ENCODE measurements at places on chromosomes 6 and 20.

DNA sequence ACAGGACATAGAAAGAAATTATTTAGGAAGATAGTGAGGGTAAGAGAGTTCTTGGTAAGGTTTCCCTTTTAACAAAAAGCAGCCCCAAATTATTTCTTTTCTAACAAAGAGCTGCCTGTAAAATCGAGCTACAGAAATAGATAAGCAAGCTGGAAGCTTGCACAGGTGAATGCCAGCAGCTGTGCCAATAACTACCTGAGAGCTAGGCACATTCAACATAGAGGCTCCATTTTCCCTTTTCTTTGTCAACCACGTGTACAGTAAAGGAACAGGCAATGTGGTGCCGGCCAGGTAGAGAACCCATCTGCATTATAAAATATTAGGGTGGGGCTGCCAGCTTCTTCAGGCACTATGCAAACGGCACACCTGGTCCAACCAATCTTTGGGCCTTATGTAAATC is 341.6 kb upstream of the JAG1 start:
- no peak for DNase-seq

DNA sequence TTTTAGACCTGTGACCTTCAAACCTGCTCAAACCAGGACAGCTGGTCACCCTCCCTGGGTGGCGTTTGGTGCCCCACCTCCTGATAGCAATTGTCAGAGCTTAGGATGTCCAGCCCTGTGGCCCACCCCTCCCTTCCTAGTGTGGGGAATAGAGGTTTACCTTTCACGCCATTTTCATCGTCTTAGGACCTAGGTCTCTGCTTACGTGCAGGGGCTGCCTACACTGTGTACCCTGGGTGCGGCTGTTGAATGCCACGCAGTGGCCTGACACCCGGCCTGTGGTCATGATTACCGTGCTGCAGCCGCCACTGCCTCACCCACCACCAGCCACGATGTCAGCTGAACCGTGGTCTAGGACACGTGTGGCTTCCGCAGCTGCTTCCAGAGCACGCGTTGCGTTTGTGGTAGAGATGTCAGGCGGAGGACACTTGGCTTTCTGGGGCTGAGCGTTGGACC is 157.3 kb downstream of the DTNBP1 start:
- no peak for DNase-seq

DNA sequence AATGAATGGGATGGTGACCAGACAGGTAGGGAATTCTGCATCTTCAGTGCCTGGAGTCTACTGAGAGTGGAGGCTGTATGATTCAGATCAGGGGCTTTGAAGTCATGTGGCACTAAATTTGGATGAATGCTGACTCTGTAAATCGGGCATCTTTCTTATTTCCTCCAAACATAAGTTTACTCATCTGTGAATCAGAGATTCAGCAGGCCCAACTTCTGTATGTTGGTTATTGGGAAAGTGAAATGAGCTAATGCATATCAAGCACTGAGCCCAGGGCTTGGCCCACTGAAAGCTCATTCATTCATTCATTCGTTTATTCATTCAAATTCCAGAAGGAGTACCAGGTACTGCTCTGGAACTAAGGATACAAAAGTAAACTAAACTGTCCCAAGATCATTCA is 192.3 kb upstream of the RIN2 start:
- no peak for DNase-seq

DNA sequence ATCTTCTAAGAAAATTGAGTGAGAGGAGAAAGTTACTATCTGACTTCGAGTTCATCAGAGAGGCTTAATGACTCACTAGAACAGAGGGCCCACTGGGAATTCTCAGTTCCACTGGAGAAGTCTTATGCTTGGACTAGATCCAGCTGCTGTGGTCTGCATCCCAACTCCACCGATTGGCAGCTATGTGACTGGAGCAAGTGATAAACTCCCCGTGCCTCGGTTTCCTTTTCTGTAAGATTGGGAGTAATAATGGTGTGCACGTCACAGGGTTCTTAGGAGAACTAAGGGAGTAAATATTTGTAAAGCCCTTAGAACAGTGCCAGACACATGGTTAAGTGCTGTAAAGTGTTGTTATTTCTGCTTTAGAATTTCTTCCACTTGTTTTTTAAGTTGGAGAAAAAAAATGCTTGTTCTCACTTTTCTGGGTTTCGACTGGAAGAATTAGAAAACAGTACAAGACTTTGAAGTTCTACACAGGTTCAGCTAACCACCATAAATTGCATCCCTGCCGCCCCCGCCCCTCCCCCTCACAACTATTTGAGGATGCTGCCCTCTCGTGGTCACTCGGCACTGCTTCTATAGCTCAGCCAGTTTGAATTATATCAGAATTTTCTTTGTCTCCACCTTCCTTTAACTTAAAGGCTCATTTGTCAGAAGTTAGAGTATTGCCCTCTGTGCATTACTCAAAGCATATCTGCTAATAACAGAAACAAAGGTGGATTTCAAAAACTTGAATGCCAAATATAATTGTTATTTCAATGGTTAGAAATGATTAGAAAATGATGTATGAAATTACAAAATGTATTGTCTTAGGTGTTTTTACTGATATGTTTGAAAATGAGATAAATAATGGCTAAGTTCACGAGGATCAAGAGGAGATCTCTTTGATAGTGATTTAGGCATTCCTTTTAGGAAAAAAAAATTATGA is 95.0 kb upstream of the IFNGR1 start:
- DNase-seq, result peak; percentile 37

GRCh38 chr20:48604936-48605335 is 222.9 kb downstream of the PREX1 start:
- no peak for DNase-seq

- no peak for DNase-seq
These were observed 5.9 kb downstream of the TEAD3 start for GRCh38 chr6:35490821-35491557.

DNA sequence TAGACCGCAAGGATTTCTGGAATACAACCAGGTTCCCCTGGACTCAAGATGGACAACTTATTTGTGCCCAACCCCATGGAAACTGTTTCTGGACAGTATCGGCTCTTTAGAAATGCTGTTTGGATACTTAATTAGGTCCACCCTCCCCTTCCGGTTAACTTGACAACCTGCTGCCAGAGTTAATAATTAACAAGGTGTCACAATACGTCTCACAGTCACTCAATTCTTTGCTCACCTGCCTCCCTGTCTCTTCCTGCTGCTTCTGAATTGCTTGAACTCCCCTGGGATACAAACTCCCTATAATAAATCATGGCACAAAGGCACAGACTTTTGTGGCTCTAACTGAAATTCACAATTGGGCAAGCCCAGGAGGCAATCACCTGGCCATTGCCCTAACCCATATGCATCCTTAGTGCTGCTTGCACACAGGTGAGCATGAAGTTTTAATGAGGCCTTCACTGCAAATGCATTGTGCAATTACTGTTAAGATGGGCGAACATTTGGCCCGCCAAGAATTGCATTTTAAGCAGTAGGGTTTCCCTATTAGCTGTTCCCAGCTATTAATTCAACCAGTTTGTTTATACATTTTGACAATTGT is 504.4 kb upstream of the NOX3 start:
- peak; percentile 13 for DNase-seq

GRCh38 chr6:55954436-55954835 is 79.0 kb upstream of the BMP5 start:
- DNase-seq, result no peak

DNA sequence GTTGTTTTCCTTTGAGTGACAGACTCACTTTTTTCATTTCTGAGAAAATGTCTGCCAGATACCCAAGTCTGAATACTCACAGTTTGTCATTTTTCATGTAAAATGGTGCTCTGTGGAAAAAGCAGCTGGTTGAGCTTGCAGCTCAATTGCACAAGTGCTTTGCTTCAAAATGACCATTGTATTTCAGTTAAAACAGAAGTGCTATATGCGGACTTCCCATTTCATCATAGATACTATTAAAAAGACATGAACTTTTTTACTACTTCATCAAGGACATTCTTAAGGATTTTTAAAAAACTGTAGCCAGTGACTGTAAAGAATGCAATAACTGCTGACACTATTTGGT is 61.5 kb downstream of the KCNS1 start:
- no peak for DNase-seq

DNA sequence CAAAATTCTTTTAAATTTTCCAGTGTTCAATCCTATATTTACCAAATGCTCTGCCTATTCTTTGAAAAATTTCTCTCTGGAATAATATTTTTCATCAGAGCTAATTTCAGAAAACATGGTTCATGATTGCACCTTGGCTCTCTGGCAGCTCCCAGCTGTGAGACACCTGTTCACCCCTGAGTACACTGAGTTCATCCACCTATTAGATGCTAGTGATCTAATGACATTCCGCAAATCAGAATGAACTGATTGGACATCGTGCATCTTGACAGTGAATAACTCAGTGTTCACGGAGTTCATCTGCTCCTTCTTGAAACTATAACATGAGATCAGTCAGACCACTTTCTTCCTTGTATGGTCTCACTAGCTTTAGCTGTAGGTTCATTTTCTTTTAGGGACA is 3.9 kb upstream of the SHPRH start:
- no peak for DNase-seq

DNA sequence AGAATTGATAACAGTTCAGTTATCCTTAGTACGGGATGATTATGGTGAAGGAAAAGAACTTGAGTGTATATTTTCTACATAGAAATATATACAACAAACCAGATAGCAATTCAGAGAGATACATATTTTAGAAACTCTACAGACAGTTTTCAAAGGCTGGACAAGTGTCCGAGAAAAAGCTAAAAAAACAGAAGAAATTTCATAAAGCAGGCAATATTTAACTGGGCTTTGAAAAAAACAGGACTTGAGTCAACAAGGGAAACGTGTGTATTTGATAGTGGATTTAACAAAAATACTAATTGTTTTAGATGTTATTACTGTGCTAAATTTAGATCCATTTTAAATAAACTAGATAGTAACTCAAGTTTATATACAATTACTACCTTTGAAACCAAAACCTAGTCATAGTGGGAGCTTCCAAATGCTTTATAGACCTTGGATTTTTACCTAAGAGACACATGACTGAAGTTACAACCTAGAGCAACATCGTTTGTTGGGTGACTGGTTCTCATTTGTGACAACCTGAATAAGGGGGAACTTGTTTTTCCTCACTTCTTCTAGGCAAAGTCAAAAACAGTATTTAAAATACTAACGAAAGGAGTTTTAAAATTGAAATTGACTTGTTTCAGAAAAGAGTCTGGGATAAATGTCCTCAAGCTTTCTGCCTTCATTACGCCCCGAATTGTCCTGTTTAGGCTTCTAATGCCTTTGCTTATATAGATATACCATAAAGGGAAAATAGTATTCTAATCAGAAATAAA is 116.7 kb upstream of the PRSS16 start:
- DNase-seq, result no peak

- DNase-seq, result no peak
These were observed 107.5 kb upstream of the TBX18 start for GRCh38 chr6:84871925-84872324.

DNA sequence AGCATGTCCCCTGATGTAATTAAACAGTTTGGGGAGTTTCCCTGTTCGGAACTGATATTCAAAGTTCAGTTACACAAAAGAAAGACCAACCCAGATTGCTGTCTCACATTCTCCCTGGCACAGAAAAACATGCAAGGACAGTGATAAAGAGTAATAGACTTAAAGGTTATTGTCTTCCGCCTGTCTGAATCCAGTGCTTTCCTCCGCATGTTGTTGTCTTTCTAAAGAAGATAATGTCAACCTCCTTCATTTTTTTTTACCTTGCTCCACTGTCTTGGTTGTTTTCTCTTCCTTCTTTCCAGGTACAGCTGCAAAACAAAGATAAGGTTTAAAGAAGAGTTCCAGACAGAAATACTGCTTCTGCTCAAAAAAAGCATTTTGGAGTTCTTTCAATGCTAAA is 284.5 kb downstream of the TRDN start:
- DNase-seq, result no peak

GRCh38 chr6:33607784-33608161 is 13.3 kb upstream of the ITPR3 start:
- DNase-seq, result peak; percentile 71

DNA sequence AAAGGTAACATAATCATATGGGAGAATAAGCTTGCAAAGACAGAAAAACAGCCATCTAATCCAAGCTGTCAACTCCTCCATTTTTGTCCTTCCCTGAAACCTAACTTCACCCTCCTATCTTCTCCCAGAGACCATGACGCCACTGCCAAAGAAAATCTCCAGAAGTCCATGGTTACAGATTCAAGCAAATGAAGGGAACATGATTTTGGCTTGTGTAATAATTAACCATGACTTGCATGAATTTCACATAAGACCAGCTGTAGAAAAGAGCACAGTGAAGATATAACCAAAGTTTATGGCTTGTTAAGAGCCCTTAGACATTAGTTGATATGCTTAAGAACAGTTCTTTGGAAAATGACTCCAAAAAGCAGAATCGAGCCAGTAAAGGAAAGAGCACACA is 342.1 kb upstream of the NRSN1 start:
- DNase-seq, result no peak

GRCh38 chr20:37381621-37382471 is 35.9 kb downstream of the SRC start:
- DNase-seq, result no peak

GRCh38 chr6:166456395-166457156 is 73.8 kb upstream of the MPC1 start:
- DNase-seq, result peak; percentile 9

- DNase-seq, result no peak
These were observed 9.6 kb upstream of the RHAG start for GRCh38 chr6:49646130-49646824.

DNA sequence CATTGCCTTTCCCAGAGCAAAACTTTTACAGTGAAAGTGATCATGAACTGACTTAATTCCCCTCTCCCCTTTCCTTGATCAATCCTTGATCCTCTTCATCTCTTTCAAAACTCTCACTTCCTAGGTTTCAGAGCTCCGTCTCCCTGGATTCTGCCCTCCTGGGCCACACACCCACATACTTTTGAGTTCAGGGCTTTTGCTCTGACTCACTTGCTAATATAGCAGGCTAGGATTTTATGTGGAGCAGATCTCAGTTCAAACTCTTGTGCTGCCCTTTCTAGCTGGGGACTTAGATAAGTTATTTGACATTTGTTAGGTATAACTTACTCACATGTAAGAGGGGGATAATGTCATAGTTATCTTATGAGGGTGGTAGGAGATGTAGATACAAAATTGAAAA is 109.1 kb upstream of the MLIP start:
- DNase-seq, result no peak

- DNase-seq, result no peak
These were observed 7.7 kb downstream of the TNFRSF21 start for GRCh38 chr6:47302043-47302442.

- peak; percentile 77 for DNase-seq
These were observed 57.4 kb downstream of the ARHGAP40 start for GRCh38 chr20:38658879-38659596.

- peak; percentile 95 for DNase-seq
These were observed 100.7 kb downstream of the ANKRD60 start for GRCh38 chr20:58127701-58128111.

DNA sequence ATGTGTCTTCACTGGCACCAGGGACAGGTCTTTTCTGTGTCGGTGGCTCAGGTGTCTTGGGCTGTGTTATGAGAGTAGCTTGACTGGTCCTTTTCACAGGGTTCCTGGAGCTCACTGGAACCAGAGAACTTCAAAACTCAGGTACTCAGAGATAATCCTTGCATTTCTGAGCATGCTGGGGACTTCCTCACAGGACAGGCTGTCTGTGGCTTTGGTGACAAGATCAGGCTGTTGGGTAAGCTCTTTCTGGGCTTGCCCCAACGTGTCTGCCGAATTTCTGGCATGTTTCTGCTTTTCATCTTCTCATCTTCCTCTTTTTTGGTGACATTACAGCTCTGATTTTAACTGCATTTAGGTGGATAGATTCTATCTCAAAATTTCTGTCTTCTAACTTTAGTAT is 270.0 kb downstream of the CDH26 start:
- DNase-seq, result no peak
